ENCODE measurements at places on chromosomes 12 and 14.

DNA sequence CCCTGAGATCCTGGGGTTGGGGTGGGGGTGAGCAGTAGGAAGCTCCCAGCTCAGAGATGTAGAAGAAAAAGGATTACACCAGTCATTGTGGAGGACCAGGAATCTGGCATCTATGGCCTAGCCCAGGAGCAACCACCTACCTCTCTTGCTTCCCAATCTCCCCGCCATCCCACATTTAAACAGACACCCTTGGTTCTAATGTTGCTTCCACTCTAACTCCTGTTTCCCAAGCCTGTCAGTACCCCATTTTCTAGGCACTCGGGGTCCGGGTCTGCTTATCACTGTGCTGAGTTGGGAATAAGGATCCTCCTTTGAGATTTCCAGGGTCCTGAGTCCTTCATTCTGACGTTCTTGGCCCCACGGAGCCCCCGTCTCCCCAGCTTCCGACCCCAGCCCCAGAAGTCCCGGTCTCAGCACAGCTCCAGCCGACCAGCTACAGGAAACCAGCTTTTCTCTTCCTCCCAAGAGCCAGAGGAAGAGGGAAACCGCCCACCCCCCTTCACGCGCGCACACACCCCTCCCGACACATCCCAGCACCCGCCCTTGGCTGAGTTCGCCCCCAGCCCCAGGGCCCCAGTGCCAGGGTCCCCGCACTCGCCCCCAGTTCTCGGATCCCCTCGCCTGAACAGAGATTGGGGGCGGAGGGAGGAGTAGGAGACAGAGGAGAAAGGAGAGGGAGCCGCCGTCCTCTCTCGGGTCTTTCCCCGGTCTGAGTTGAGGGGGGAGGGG lies 1.2 kb downstream of the ITGA5 start:
- DNase-seq, result peak; percentile 26

DNA sequence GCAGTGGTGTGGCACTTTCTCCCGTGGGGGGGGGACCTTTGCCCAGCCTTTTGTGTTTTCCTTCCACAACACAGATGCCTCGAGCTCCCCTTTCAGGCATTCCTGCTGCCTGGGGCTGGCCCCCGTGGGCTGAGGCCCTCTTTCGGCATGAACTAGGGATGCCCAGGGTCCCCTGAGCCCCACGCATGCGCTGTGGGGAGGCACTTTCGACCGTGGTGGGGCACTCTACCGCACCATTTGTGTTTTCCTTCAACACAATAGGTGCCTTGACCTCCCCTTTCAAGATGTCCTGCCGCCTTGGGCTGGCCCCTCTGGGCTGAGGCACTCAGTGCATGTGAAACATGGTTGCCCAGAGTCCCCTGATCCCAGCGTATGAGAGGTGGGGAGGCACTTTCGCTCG lies 363.7 kb downstream of the ALG10 start:
- DNase-seq, result no peak

- no peak for DNase-seq
These were observed 70.6 kb downstream of the SLC41A2 start for GRCh38 chr12:104887452-104887851.

GRCh38 chr14:100320157-100320856 lies 2.8 kb upstream of the SLC25A47 start:
- DNase-seq, result no peak

DNA sequence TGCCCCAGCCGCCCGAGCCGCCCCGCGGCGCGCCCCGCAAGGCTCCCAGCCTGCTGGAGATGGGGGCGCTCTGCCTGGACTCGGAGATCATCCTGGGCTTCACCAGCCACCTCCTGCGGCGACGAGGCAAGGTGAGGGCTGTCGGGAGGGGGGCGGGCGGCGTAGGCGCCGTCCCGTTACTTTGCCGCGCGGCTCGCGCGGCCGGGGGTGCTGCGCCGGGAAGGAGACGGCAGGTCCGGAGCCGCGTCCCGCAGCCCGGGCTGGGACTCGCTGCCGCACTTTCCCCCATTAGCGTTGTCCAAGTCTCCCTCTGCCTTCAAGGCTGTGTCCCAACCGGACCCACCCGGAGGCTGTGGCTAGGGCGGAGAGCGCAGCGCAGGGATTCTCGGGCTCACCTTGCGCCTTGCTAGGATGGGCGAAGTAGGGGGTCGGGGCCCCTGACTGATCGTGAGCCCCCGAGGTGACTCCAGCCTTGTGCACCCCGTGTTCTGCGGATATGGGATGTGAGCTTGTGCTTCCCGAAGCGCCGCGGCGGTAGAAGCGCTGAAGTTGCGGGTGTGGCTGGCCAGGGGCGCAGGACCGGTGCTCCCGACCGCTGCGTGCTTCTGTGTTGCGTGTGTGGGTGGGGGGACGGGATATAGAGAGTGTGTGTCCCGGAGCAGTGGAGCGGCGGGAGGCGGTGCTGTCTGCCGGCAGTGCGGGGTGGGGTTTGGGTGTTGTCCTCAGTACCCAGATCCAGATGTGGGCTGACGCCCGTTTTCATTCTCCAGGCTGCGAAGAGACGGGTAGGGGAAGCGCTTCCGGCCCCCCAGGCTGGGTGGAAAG lies 1.7 kb upstream of the KIF26A start:
- DNase-seq, result peak; percentile 64

DNA sequence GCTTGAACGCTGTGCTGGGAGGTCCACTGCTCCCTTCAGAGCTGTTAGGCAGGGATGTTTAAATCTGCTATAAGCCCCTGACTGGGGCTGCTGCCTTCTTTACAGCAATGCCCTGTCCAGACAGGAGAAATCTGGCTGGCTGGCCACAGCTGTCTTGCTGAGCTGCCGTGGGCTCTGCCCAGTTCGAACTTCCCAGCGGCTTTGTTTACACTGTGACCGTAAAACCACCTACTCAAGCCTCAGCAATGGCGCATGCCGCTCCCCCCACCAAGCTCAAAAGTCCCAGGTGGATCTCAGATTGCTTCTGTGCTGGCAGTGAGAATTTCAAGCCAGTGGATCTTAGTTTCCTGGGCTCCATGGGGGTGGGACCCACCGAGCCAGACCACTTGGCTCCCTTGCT lies 35.8 kb downstream of the CKAP4 start:
- no peak for DNase-seq

DNA sequence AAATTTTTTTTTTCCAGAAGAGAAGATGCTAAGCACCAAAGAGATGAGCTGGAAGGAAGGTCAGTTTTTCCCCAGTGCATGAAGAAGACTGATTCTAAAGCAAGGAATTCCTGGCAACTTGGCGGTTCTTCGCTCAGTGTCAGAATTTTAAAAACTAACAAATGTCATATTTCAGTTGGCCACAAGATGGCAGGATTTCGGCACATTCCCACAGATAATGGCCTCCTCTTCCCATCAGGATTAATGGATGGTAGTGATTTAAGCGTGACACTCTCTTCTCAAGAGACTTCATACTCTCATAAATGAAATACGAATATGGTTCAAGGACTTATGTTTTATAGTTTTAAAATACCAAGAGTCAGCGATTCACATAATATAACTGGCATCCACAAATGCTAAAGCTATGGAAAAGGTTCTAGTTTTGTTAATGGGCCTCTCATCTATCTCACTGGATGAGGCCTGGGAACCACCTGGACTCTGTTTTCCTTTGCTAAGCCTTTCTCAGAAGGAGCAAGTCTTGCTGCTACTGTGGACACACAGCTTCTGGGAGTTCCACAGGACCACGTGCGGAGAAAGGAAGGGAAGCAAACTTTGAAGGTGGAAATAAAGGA lies 46.1 kb upstream of the PTPRO start:
- DNase-seq, result peak; percentile 40

DNA sequence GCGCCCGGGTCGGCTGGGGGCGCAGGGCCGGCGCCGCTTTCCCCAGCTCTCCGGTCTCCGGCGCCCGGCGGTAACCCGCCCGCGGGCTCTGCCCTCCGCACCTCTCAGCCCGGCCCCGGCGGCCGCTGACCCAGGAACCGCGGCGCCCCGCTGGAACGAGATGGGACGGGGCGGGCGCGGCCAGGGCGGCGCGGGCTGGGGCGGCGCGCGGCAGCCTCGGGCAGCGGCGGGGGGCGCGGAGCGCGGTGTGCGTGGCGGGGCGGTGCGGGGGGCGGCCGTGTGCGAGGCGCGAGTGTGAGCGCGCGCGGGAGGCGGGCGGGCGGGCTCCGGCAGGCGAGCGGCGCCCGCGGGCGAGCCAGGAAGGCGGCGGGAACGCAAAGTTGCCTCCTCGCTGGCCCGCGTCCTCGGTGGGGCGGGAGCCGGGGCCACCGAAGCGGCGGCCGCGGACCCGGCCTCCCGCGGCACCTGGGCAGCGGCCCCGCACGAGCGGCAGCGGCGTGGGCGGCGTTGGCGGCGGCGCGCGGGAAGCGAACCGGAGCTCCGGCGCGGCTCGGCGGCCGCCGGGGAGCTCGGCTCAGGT lies 671 bp upstream of the DIO3 start:
- no peak for DNase-seq

GRCh38 chr14:23930742-23931141 lies 22.8 kb upstream of the DHRS4 start:
- no peak for DNase-seq

GRCh38 chr12:132285991-132286681 lies 43.3 kb downstream of the GALNT9 start:
- DNase-seq, result no peak

- DNase-seq, result no peak
These were observed 198.9 kb downstream of the ADGRD1 start for GRCh38 chr12:131152587-131152986.

DNA sequence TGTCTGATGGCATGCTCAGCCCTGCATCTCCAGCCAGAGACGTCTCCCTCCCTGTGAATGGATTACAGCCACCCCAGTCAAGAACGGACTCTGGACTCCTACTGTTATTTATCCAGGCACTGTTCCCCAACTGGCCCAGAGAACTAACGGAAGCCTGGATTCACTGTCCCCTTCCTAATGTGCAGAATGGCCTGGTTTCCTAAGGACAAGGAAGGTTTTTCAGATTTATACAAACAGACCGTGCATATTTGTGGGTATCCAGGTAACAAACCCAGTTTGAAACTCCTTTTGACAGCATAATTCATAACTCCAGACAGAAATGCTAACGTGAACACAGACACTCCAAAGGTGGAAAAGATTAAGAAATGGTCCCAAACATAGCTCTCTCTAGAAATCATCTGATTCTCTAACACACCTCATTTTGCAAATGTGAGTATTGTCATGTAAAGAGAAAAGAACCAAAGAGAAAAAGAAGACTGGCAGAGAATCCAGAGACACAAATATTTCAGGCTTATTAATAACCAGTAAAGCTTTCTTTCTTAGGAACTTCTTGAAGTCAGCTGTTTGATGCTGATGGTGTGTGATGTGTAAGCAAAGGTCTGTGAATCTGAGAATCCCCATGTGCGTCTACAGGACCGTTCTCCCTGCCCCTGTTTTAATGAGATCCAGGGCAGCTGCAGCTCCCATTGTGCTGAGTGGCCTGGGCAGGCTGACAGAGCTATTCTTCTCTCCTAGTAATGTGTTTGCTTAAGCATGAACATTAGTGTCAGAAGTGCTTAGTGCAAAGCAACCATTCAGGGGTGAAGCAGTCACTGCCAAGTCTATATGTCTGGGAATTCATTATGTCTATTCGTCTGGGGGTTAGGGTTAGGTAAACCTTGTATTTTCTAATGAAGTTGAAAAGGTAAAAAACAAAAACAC lies 86.8 kb upstream of the HIF1A start:
- no peak for DNase-seq

- no peak for DNase-seq
These were observed 103.2 kb upstream of the ESRRB start for GRCh38 chr14:76272774-76273173.

GRCh38 chr14:104433401-104434213 lies 146.0 kb upstream of the C14orf180 start:
- no peak for DNase-seq

- no peak for DNase-seq
These were observed 6.1 kb upstream of the TSPAN9 start for GRCh38 chr12:3071107-3071506.

GRCh38 chr14:93281937-93282336 lies 50.9 kb downstream of the BTBD7 start:
- DNase-seq, result no peak

- DNase-seq, result peak; percentile 74
These were observed 4.6 kb downstream of the AP1G2 start for GRCh38 chr14:23562822-23563472.

DNA sequence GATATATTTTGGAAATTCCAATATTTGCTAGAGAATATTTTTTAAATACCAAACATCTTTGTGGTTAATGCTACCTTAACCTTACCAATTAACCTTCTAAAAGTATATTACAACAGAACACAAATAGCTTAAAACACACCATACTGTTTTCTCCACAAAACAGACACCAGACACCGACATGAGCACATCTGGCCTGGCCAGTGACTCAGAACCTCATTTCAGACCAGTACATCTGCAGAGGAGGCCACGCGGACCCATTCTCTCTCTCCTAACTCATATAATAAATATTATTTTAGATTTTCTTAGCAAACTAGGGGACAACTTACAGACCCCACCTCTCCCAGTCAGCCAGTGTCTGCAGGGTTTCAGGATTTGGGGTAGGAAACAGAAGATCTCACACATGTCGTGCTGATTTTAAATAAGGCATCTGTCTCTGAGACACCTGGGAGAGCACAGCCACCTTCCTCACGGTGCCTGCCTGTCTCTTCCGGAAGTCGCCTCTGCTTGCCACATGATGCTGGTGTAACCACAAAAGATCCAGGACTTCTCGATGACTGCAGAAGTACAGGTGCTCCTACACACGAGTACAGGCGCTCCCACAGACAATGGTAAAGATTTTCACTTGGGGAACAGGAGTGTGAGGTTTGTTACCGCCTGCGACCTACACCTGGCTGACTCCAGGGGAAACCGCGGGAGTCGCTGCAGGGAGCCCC lies 9.7 kb upstream of the ANKLE2 start:
- DNase-seq, result no peak

DNA sequence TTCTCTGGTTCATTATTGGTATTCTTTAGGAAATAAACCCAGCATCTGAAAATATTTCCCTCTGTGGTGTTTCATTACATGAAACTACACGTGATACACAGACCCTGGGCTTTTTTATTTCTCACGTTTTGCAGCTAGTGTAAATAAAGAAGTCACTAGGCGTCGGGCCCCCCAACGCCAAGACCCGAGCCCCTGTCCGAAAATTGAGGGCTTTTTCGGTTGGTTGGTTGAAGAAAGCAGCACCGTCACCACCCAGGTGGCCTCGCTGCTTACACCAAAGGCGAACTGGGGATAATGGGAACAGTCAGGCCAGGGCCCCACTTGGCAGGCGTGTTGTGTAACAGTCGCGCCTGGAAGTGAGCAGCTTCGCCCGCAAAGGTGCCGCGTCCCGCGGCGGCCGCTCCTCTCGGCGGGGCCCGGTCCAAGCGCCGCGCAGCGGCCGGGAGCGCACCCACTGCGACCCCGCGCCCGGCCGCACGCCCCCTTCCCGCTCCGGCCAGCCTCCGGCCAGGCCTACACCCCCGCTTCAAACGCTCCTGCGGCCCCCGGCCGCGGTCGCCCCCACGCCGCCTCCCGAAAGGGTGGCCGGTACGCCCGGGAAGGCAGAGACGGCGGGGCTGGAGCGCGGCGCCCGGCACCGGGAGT lies 1.2 kb downstream of the DUSP16 start:
- peak; percentile 48 for DNase-seq

All from hematopoietic multipotent progenitor cell treated with erythropoietin and hydrocortisone succinate and interleukin-3 and kit ligand, for 6 days (in vitro differentiated cells).